ENCODE measurements at places on chromosomes 3 and 15.

- DNase-seq: no peak
Observed at GRCh38 chr3:14369675-14370669, 32.4 kb upstream of the SLC6A6 start.

- DNase-seq: no peak
Observed at GRCh38 chr3:153182501-153183293, 20.7 kb downstream of the RAP2B start.

DNA sequence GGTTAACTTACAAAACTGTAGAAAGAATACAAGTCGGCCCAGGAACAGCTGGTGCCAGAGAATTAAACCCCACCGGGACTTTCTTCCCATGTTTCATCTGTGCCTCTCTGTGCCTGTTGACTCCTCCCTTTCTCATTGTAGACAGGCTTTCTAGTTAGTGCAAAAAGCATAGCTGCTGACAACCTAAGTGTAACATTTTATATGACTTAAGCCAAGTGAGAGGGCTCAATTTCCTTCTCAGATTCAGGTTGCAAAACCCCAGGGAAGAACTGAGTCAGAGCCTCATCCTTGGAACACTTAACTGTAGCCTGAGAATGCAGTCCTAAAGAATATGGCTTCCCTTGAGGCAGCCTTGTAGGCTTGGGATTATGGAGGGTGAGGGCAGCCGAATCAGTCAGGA, 302.5 kb upstream of the AZI2 start:
- no peak for DNase-seq

DNA sequence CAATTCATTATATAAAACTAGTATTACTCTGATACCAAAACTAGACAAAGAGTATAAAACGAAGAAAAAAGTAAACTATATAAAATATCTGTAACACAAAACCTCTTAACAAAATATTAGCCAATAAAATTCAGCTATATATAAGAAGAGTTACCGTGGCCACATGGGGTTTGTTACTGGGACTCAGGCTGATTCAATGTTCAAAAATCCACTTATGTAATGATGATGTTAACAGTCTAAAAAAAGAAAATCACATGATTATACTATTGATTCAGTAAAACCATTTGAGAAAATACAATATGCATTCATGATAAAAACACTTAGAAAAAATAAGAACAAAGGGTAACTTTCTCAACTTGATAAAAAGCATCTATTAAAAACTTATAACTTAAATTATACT, 18.3 kb downstream of the P2RY1 start:
- no peak for DNase-seq

DNA sequence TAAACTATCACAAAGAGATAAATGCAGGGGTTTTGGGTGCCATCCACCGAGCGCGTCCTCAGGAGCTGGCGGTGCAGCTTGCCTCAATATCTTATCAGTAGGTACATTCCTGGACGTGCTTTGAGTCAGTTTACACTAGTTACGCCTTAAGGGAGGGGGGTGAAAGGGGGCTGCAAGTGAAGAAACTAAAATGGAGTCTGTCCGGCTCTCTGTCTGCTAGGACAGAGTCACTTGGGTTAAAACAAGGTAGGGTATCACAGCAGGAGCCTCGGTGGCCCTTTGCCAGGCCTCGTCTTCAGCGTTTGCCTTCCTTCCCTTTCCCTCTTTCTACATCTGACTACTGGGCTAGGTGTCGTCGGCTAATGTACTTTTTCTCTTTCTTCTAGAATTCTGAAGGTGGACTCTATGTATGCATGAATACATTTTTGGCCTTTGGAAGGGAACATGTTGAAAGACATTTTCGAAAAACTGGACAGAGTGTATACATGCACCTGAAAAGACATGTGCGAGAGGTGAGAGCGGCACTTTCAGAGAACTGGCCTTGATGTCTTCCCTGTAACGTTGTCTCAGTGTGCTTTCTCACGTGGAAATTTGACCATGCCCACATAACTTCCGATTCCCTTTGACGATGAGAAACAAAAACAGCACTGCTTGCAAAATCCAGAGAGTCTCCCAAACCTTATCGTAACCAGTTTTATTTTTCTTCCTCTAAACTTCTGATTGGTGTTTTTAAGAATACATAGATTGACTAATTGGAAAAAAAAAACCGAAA, 28.8 kb downstream of the USP13 start:
- DNase-seq: no peak

DNA sequence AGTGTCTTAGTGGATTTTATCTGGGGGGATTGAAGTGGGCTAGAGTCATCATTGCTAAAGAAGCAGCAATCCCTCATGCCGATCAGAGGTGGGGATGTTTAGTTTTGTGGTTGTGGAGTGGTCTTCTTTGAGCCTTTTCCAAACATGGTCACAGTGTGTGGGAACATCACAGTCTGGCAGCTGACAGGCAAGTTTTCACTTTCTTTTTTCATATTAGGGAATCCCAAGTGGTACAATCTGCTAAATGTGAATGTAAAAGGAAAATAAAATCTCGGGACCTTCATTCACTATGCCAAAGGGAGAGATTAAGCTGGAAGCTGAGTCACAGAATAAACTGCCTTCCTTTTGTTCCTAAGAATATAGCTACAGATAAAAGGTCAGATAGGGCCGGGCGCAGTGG, 10.4 kb upstream of the CX3CR1 start:
- no peak for DNase-seq

DNA sequence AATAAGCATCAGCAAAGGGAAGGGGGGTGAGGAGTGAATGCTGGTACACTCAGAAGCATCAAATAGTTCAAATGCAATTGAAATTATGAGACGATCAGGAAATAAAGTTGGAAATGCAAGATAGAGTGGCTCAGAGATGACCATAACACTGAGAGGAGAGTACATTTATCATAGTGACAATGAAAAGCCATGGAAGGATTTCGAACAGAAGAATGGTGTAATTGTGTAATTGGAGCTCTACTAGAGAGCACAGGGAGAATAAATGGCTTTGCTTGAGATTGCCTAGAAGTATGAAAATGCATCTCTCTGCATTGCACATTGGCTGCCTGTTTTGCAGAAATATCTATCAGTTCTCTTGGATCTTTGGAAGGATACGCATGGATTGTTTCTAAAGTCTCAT, 163.3 kb downstream of the TP63 start:
- DNase-seq: no peak

- DNase-seq: no peak
Observed at GRCh38 chr15:44066211-44066827, 128.8 kb downstream of the FRMD5 start.

- DNase-seq: no peak
Observed at GRCh38 chr15:94247789-94248638, 16.7 kb downstream of the MCTP2 start.

- DNase-seq: no peak
Observed at GRCh38 chr15:43514241-43515057, 3.0 kb upstream of the MAP1A start.

DNA sequence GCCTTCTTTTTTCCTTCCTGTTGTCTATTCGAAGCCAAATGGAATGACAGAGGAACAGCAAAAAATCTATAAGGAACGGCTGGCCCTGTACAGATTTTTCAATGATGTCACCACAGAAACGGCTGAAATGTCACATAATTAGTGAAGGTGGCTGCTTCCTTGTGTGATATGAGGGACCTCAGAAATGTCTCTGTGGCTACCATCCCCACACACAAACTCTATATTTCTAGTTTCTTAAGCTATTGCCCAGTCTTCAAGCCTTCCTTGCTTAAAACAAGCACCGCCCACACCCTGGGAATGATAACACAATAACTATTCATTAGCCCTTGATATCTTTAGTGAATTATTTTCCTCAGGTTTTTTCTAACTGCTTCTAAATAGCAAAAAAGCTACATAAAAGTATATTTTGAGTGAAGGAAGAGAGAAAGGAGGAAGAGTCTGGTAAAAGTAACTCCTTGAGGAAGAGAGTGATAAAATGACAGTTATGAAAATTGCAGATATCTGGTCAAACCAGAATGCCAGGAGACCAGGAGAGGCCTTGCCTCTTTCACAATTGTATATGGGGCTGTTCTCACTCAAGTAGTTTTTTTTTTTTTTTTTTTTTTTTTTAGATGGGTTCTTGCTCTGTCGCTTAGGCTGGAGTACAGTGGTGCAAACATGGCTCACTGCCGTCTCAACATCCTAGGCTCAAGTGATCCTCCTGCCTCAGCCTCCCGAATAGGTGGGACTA, 38.7 kb downstream of the FMN1 start:
- DNase-seq: no peak

DNA sequence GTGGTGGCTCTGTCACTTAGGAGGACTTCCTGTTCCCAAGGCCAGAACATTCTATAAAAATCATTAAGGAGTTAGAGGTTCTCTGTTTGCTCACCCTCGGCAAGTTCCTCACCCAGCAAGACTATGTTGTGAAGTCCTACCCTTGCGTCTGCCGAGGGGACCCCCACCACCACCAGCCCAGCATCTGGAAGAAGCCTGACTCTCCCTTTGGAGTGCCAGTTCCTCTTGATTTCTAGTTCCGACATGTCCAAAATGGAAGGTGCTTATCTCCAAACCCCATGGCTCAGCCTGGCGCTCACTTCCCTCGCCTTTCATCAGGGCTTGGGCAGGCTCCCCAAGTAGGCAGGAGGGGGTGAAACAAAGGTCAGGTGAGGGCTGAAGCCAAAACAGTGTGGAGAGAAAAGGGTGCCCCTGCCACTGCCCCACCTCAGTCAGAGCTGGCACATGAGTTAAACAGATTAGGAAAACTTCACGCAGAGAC, 41.0 kb downstream of the BHLHE40 start:
- DNase-seq: no peak

DNA sequence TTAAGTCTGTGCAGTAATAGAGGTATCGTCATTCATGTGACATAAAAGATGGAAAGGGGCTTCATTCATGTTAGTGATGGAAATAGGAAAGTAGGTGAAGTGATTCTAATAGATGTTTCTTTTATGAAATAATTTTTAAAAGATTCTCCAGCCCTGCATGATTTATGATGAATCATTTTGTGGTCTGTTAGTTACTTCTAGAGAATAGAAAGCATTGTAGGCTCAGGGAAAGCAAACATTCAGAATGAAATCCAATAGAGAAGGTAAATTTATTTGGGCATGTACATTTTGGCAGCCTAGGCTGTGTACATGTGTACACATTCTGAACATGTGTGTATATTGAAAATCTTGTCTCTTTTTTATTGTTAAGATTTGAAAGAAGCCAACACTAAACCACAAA, 23.1 kb downstream of the PPARG start:
- DNase-seq: no peak

DNA sequence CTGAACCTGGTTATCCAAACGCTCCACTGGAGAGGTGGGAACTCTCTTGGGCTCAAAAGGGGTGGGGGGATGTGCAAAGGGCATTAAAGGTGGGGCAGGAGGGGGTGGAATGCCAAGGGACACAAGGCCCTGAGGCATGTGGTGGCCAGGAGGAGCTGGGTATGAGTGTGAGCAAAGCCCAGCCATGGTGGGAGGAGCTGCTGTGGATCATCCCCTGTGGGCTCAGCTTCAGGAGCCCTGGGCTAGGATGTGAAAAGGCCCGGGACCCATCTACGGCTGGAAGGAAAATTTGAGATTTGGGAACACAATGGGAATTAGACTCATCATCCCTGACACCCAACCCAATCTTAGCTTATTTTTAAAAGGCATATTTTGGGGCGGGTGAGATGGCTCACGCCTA, 33.3 kb downstream of the MGLL start:
- DNase-seq: no peak

DNA sequence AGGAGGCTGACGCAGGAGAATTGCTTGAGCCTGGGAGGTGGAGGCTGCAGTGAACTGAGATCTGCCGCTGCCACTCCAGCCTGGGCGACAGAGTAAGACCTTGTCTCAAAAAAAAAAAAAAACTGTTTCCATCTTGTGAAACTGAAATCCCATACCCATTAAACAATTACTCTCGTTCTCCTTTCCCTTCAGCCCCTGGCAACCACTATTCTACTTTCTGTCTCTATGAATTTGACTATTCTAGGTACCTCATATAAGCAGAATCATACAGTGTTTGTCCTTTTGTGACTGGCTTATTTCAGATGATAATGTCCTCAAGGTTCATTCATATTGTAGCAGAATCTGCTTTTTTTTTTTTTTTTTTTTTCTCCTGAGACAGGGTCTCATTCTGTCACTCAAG, 51.5 kb upstream of the UBE2E1 start:
- no peak for DNase-seq

DNA sequence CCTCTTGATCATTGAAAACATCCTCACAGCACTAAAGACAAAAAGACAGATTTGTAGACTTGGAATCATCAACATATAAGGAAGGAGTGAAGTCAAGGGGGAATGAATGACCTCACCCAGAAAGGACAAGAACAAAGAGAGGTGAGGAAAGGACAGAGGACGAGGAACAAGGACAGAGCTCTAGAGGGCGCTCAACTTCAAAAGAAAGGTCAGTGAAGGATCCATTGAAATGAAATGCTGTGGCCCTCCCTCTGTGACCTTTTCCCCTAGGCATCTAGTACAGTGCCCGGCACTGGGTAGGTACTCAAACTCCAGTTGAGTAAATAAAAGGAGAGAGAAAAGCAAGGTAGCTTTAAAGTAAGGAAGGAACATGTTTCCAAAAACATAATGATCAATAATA, 2.6 kb downstream of the ATP8B4 start:
- DNase-seq: no peak

- DNase-seq: no peak
Observed at GRCh38 chr3:16480861-16481545, 32.5 kb downstream of the RFTN1 start.

DNA sequence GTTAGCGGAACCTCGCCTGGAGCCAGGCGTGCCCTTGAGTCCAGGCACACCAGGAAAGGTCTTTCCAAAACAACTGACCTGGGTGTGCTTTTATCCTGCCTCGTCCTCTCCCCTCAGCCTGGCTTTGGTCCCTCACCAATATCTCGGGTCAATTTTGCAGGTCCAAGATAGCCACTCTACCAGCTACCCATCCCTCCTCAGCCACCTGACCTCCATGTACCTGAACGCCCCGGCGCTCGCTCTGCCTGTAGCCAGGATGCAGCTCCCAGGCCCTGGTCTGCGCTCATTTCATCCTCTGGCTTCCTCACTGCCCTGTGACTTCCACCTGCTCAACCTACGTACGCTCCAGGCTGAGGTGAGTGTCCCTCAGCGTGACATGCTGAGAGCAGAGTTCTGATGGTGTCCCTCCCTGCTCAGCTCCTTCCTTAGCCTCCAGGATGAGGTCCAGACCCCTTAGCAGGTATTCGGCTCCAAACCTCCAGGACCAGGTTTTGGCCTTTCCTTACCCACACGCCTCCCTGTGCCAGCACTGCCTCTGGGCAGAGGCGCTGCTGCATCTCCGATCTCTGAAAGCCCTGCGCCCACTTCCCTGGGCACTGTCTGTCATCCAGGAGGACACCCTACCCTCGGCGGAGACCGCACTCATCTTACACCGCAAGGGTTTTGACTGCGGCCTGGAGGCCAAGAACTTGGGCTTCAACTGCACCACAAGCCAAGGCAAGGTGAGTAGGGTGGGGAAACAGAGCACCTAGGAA, 14.1 kb downstream of the HDDC3 start:
- no peak for DNase-seq

GRCh38 chr3:38738630-38739395, 77.2 kb downstream of the SCN10A start:
- no peak for DNase-seq

GRCh38 chr15:60351066-60351465, 46.7 kb downstream of the ANXA2 start:
- no peak for DNase-seq
